Activated naive CD8-positive, alpha-beta T cell treated with anti-CD3 and anti-CD28 coated beads, Interleukin-2, amount 10 ng/mL, durations not matched to agents 7 days and 5 days (primary cell): ENCODE measurements at places on chromosomes 12 and 14. TPM values are rescaled to one million over a fixed set of nuclear protein-coding genes. Genes with fewer than 3 reads are reported as not detected.
A peak's percentile ranks its signal among the peaks of the same experiment; 100 is the strongest.

Gene TRIM9
- total RNA-seq: 2.3 TPM

Gene KRT86
- 0.14 TPM for total RNA-seq

Gene NELL2
- 147 TPM for total RNA-seq

Gene KCNH3
- total RNA-seq: 5.4 TPM

Gene SOAT2
- total RNA-seq: 9.8 TPM

Gene TPPP2
- total RNA-seq: not detected

Gene MYL2
- not detected for total RNA-seq

Gene CISTR
- not detected for total RNA-seq

Gene KLRG1
- total RNA-seq: 14.4 TPM

DNA sequence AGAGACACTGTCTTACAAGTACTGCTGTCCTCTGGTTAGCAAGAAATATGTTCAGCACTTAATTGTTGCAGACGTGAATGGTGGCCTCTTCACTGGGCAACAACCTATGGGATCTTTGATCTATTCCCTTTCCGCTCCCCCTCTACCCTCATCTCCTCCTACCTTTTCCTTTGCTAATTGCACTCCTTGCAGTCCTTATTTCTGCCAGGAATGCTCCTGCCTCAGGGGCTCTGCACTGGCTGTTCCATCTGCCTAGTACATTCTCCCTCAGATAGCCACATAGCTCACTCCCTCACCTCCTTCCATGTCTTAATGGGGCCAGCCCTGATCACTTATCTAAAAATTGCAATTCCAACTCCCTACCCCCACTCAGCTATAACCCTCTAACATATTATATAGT is 4.5 kb upstream of the NFYB start:
- DNase-seq: no peak

DNA sequence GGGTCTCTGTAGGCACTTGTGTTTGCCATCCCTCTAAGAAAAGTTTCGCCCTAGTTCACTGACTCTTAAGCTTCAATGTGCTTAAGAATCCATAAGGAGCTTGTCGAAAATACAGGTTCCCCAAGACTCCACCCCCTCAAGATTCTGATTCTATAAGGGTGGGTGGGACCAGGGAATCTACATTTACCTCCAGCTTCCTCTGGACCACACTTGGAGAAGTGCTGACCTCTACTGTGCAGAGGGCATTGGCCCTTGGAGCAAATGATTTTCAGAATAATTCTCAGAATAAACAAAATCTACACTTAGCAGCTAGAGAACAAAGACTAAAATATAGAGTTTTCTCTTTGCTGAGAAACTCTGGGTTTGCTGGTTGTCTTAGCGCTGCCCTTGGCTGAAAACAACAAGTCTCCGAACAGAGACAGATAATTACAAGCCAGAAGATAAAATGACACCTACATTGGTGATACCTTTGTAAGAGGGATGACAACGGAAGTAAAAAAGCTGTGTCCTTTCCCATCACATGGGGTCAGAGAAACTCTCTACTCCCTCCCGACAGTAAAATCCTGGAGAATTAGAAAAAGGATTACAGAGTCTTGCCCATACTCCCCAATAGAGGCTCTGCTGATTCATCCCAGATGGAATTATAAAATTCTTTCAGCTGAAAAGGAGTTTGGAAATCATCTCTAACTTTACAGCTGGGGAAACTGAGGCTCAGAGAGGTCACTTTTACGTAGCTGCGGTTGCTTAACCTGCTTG is 4.8 kb downstream of the TGFB3 start:
- no peak for DNase-seq

GRCh38 chr12:65282840-65283239 is 4.4 kb downstream of the MSRB3 start:
- DNase-seq: no peak

DNA sequence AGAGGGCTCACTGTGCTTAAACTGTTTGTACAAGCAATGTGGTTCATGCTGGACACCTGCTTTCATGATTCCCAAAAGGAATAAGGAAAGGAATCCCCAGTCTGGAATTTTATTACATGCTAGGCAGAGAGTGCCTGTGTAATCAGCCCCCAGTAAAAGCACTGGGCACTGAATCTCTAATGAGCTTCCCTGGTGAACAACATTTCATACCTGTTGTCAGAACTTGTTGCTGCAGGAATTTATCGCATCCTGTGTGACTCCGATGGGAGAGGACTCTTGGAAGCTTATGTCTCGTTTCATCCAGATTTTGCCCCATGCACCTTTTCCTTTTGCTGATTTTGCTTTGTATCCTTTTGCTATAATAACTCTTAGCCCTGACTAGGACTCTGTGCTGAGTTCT is 190.2 kb upstream of the HMGA2 start:
- no peak for DNase-seq

GRCh38 chr12:104910196-104910840 is 47.8 kb downstream of the SLC41A2 start:
- no peak for DNase-seq

DNA sequence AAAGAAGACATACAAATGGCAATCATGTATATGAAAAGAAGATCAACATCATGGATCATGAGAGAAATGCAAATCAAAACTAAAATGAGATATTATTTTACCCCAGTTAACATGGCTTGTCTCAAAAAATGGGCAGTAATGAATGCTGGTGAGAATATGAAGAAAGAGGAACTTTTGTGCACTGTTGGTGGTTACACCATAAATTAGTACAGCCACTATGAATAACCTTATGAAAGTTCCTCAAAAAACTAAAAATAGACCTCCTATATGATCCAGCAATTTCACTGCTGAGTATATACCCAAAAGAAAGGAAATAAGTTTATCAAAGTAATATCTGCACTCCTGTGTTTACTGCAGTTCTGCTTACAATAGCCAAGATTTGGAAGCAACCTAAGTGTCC is 151.7 kb downstream of the PDZRN4 start:
- no peak for DNase-seq

DNA sequence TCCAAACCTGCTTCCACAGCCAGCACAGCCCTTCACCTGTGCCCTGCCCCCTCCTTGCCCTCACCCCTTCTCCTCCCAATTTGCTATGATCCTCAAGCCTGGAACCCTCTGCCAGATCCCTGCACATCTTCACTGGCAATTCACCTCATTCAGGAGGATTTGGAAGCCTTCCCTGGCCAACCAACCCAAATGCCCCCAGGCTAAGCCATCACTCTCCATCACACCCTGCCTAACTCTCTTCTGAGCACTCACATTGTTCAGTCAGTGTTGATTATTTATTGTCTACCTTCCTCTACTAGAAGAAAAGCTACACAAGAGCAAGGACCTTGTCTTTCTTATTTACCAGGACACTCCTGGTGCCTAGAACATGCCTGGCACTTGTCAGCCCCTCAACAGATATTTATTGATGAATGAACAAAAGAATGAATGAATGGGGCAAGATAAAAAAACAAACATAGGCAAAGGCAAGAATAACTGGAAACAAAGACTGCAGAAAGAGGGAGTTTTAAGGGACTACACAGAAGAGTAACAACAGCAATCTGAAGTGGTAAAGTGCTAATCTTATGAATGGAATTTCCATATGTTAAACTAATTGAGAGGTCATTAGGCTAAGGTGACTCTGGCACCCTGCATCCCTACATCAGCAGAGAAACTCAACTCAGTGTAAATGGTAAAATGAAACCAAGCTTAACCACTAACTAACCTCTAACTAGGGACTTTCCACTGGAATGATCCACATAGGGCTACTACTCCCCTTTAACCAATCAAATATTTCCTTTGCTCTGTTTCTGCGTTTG is 33.4 kb downstream of the TMTC1 start:
- DNase-seq: no peak

DNA sequence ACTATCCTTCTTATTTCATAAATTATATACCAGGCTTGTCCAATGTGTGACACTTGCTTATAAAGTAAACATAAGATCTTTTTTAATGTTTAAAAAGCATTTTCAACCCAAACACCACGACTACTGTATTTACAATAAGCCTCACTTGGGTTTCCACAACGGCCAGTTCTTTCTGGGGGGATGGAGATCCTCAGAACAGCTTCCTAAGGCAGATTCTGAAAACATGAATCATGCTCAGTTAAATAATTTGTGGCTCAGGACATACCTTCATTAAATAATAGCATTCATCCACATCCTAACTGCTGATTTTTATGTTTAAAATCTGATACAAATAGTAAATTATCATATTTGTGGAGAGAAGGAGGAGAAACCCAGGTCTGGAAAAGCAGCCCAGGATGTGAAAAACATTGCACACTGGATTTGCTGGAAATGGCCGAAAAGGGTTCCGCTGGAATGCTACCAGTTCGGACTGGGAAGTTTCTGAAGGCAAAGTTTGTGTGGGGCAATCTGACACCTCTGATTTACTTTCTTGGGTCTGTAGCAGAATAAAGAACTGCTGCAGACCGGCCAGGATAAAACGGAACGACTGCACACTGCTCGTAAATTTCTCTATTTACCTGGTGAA is 597 bp downstream of the GLT8D2 start:
- no peak for DNase-seq

GRCh38 chr14:21917699-21918436 is 244.2 kb upstream of the OR4E1 start:
- DNase-seq: no peak

DNA sequence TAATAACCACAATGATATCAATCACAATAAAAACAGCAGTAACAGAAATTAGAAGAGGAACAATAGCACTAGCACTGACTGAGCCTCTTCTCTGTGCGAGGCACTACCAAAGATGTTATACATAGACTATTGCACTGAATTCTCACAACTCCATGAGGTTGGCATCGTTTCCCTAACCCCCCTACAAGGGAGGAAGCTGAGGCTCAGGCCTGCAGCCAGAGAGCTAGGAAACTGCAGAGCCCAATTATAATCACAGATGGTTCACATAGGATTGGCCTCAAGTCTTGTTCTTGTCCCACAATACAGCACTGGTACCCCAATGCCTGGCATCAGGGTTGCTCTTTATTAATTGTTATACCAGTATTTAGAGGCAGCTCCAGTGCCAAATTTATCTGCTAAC is 278.0 kb downstream of the CEP128 start:
- DNase-seq: no peak

GRCh38 chr14:61280526-61281185 is 482 bp downstream of the TMEM30B start:
- DNase-seq: peak; percentile 85

DNA sequence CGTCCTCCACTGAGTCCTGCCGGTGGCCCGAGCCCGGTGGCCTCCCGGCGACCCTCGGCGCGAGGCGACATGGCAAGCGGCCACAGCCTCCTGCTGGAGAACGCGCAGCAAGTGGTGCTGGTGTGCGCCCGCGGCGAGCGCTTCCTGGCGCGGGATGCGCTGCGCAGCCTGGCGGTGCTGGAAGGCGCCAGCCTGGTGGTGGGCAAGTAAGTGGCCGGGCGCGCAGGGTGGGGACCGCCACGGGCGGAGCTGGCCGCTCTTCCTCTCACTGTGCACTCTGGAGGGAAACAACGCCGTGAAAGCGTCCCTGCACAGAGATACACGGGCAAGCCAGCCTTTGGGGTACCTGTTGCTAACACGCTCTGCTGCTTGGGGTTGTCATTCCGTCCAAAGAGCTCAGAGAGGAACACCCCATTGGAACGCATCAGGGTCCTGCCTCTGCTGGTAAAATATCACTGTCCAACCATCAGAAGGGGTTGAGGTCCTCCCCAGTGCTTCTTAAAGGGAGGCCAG is at the start of gene AMDHD1:
Gene AMDHD1 (plus strand): TSS at position 2 of the 513 bp plus-strand sequence. CDS start 68 bp downstream, at position 70.
- peak; percentile 81 for DNase-seq

DNA sequence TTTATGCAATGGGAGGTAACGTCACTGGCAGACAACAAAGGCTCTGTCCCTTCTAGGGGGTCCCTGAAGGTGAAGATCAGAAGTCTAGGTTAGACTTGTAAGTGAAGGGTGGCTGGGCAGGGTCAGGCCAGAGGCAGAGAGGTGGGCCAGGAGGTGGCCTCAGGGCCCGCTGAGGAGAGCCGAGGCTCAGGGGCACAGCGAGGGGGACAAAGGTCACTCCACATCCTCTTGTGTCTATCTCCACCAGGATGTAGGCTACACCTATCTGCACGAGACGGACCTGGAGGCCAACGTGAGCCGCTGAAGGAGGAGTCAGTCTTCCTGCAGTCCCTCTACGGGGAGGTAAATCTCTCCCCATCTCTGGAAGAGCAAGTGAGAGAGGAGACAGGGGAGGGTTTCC is 20.3 kb downstream of the KRT85 start:
- no peak for DNase-seq

DNA sequence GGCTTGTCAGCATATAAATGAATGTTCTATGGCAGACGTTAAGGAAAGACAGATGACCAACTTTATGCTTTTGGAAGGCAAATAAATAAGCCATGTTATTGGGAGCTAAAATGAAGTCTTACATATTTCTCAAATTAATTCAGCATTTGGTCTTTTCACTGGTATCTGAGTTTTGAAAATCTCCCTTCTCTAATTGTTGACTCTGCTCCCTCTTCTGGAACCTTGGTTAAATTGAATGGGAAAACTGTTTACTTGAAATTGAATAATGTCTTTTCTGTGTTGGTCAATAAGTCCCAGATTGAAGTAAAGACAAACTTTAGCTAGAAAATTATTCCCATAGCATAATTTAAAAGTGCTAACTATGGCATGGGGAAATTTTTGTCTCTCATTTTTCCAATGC is 38.7 kb downstream of the LGR5 start:
- no peak for DNase-seq

DNA sequence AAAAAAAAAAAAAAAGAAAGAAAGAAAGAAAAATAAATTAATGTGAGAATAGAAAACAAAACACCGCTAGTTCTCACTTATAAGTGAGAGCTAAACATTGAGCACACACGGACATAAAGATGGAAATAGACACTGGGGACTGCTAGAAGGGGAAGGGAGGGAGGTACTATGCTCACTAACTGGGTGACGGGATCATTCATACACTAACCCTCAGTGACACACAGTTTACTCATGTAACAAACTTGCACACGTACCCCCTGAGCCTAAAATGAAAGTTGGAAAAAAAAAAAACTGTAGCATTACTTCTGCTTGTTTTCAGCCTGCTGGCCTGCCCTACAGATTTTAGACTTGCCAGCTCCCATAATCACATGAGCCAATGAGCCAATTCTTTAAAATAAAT is 10.5 kb upstream of the PRMT5 start:
- no peak for DNase-seq

- no peak for DNase-seq
These were observed 150.2 kb upstream of the CLEC14A start for GRCh38 chr14:38405851-38406635.

GRCh38 chr12:53082637-53083175 is 3.5 kb upstream of the SPRYD3 start:
- no peak for DNase-seq

DNA sequence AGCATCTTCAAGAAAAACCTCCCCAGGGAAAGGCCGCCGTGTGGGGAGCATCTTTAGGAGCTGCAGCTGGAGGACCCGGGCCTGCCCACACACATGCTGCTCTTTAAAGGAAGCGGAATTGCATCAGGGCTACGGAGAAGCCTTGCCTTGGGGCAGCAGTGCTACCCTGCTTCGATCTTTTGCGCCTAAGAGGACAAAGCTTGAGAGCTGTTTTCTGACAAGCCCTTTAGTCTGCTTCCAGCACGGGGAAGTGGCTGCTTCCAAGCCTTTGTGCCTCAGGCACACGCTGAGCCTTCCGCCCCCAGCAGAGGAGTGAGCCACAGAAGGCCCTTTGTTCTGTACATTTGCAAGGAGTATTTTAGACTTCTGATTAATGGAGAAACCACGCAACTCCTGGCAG is 31.5 kb downstream of the COA8 start:
- no peak for DNase-seq

GRCh38 chr14:22118899-22119477 is 445.4 kb upstream of the OR4E1 start:
- no peak for DNase-seq

GRCh38 chr12:23066095-23066494 is 441.1 kb downstream of the ETNK1 start:
- DNase-seq: no peak

GRCh38 chr12:89156862-89157262 is 195.4 kb downstream of the DUSP6 start:
- no peak for DNase-seq
